ENCODE measurements at places on chromosomes 7 and 10. TPM values are rescaled to one million over a fixed set of nuclear protein-coding genes. Genes with fewer than 3 reads are reported as not detected.

Gene ACBD5
- 28.6 TPM for polyA plus RNA-seq

Gene WBP1L
- 41.3 TPM for polyA plus RNA-seq

Gene GPR85
- 1.8 TPM for polyA plus RNA-seq

Gene SPAM1
- not detected for polyA plus RNA-seq

Gene C7orf25
- polyA plus RNA-seq, result 1.0 TPM

Gene FOXP2
- polyA plus RNA-seq, result 5.5 TPM

Gene EPO
- not detected for polyA plus RNA-seq

Gene CYP3A7
- 1.6 TPM for polyA plus RNA-seq

Gene TAS2R3
- polyA plus RNA-seq, result 0.50 TPM

Gene AASS
- 24.2 TPM for polyA plus RNA-seq

Gene C1GALT1
- 19.2 TPM for polyA plus RNA-seq

Gene AKR1B1
- 116 TPM for polyA plus RNA-seq

Gene PILRA
- 3.3 TPM for polyA plus RNA-seq

Gene PPP1R9A
- polyA plus RNA-seq, result 23.0 TPM

All from muscle of back (tissue), 13 donors.